ENCODE measurements at places on chromosomes 4 and X. TPM values are rescaled to one million over a fixed set of nuclear protein-coding genes. Genes with fewer than 3 reads are reported as not detected.

GRCh38 chrX:74325130-74326059 is 21.4 kb downstream of the ZCCHC13 start:
- DNase-seq, result no peak

- no peak for DNase-seq
Measured at GRCh38 chrX:55709735-55710134, 7.8 kb upstream of the RRAGB start.

- no peak for DNase-seq
Measured at GRCh38 chr4:99651016-99651769, 6.4 kb downstream of the C4orf54 start.

DNA sequence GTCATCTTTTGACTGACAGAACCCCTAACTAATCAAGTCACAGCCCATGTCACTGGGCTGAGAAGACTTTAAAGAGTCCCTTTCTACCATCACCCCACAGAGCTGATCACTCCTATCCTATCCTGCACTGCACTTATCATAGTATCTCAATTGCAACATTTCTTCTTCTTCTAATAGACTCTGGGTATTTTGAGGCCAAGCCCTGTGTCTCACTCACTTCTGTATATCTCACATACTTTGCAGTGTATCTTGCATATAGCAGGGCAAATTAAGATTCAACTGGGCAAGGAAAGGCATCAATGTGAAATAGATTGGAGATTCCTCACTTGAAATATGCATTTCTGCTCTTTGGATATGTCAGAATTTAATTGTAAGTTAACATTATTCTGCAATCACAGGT is 531.5 kb upstream of the SLIT2 start:
- no peak for DNase-seq

DNA sequence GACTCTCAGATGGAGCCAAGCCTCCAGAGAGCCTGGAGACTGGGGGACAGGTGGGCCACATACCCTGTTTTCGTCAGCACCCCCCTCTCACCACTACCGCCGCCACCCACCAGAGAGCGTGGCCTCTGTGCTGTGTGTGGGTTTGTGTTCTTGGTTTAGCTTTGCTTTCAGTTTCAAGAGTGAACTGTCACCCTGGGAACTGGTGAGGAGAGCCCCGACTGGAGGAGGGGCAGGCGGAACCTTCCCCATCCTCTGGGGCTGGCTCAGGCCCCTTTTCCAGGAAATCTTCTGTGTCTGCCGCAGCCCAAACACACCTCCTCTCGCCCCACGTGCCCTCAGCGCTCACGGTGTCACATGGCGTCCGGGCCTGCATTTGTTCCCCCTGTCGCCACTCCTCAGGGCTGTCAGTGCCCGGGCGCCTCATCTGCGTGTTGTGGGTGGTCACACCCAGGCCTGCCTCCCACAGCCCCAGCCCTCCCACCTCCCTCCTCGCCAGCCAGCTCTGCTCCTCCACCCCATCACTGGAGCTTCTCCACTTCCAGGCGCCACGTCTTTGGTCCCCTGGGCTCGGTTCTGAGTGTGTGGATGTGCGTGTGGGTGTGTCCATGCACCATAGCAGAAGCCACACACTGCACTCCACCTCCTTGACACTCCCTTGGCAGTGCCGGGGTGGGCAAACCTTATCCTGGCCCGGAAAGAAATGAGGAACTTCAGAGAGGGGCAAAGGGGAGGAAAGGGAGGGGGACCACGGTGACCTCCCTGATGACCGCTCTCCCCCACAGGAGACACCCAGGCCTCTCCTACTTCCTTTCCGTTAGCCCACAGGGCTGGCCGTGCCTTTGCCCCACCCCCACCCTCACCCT is 27.8 kb downstream of the ELF4 start:
- peak; percentile 48 for DNase-seq

GRCh38 chr4:1105067-1105466 is 8.3 kb downstream of the RNF212 start:
- DNase-seq, result no peak

DNA sequence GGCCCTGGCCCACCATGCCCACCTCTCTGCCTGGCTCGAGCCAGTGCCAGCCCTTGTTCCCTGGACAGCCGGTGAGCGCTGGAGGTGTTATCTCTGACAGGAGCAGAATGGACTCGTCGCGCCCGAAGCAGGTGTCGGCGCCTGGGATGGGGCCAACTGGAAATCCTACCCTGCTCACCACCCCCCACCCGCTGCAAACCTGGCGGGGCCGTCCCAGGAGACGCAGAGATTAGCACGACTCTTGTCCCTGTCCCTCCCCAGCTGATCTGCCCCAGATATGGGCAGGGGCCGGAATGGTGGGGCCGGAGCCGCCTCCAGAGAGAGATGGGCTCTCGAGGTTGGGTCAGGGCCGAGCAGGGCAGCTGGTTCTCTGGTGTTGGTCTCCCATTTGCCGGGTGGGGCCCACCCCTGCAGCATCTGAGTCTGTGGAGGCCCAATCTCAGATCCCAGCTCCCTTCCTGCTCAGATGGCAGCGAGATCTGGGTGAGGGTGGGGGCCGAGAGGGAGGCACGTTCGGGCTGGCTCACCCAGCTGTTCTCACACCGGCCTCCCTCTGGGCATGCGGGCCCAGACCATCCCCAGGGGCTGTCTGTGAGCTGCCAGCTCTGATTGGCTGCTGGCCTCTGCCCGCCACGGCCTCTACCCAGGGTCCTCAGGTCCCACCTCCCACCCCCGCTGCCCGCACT is 20.1 kb upstream of the FGFR3 start:
- DNase-seq, result no peak

DNA sequence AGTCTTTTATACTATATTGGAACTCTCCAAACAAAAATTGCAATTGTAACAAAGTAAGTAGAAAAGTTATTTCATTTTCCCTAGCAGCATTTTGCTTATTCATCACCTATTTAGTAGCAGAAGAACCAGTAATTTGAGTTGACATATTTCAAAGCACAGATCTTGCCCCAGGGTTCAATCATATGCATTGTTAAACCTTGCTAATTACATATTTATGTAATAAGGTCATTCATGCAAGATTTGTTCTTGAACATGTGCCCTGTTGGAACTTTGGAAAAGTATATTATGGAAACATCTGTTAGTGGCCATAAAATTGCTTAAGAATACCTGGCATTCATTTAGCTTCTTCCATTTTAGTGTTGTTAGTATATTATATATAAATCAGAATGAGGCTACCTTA is 191.7 kb downstream of the TLL1 start:
- DNase-seq, result no peak

GRCh38 chrX:142742581-142742980 is 283.1 kb upstream of the SPANXN4 start:
- no peak for DNase-seq

DNA sequence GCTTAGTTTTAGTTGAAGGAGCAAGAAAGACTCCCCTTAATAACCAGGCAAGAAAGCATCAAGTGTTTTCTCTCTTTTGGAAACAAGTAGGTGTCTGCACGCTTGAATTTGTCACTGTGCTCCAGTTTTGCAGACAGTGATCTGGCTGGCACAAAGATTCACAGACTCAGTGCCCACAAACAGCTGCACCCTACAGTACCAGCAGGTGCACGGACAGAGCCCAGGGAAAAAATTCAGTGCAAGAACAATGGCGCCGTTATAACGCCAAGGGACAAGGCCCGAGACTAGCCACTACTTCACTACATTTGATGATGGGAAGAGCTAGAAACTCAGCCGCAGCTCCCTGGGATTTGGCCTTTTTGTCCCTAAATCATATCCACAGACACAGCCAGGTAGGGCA is 56.0 kb downstream of the ZNF827 start:
- no peak for DNase-seq

DNA sequence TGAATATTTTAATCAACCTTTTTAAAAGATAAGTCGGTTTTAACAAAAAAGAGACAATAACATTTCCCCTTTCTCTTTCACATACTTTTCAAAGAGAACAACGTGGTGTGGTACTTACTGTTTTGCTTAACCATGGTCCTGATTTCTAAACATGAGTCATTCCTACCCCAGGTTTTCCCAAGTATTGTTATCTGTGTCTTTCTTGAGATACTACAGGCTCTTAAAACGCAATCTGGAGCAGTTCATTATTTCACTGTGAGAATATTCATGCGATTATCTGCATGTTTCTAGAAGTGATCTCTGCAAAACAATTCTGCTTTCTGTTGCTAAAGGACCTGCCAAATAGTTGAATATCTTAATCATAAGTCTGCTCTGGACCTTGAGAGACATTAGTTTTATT is 127.3 kb downstream of the TENM3 start:
- no peak for DNase-seq

DNA sequence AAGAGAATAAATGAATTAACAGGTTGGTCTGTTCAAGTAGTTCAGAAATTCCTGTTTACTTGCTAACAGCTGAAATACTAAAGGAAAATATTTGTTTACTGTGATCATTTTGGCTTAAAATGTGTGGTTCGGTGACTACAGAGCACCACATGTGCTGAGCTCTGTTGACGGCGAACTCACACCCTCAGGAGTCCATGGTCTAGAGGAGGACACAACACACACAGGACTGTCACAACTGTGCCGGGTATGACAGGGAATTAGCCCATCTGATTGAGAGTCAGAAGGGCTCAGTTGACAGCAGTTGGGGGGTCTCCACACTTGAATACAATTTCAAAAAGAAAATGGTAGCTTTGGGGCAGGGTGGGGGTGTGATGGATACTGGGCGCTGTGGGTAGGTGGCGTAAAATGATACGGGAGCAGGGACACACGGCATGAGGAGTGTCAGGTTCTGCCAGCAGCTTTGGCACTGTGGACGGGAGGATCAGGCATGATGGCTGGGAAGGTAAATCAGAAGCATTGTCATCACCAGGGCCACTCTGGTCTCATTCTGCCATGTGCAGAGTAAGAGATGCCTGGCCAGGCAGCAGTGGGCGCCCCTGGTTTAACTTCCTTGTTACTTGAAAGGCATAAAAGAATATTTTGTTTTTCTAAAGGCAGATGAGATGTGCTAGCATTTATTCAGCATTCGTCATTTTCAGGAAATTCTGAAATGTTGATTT is 33.3 kb downstream of the CLDN22 start:
- DNase-seq, result no peak

GRCh38 chr4:139607502-139608060 is 51.6 kb upstream of the SETD7 start:
- DNase-seq, result no peak

GRCh38 chr4:577499-578450 is 1.7 kb upstream of the TMEM271 start:
- DNase-seq, result no peak

- DNase-seq, result no peak
Measured at GRCh38 chr4:127686658-127687057, 43.5 kb upstream of the SLC25A31 start.

CXCL3 gene
- 1.3 TPM for total RNA-seq

TEX13C gene
- not detected for total RNA-seq

TMEM150C gene
- total RNA-seq, result 19.6 TPM

ASMT gene
- not detected for total RNA-seq

STK32B gene
- 1.4 TPM for total RNA-seq

MGAT4D gene
- not detected for total RNA-seq

DUSP9 gene
- total RNA-seq, result 0.10 TPM

NAP1L3 gene
- 0.50 TPM for total RNA-seq

EDNRA gene
- total RNA-seq, result 6.1 TPM

Measured in left ventricle myocardium superior (tissue), 1 donor.